ENCODE measurements at places on chromosomes 6 and 20.

GRCh38 chr6:37305841-37306425, 47.9 kb upstream of the RNF8 start:
- no peak for DNase-seq

DNA sequence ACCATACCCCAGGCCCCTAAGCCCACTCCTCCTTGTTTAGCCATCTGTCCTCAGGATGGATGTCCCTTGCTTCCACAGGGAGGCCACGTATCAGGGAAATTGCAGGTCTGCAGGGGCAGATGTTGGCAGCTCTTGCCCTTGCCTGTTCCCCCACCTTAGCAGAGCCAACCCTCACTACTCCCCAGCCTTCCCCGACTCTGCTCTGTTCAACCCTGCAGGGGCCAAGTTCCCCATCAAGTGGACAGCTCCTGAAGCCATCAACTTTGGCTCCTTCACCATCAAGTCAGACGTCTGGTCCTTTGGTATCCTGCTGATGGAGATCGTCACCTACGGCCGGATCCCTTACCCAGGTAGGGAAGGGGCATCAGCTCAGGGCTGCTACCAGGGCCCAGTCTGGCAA, 10.7 kb upstream of the TM9SF4 start:
- DNase-seq, result no peak

DNA sequence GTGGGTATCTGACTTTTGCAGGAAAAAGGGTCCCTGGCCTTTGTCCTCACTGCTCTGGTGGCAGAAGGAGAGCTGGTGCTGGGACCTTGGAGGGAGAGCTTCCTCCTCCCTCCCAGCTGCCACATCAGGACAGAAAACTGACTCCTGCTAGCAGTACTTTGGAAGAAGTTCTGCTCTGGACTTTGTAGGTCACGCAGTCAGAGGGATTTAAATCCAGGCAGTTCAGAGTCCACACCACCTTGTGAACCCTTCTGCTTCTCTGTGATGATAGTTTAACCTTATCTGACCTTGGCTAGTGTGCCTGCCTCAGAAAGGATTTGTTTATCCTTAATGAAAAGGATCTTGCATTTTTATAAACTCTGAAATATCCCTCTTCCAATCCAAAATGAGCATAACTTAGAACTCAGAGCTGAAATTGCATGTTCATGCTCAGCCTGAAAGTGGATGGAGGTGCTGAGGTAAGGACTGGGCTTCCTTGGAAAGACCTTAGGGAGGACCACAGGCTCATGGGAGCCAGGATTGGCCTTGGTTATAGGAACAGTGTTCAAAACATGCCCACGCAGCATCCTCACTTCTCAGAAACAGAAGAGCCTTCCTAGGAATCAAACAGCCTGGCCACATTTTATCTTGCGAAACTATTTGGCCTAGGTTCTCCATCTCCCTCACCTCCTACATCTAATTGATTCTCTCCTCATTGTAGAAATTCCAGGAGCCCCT, 123.9 kb upstream of the SASH1 start:
- DNase-seq, result peak; percentile 22

GRCh38 chr6:166417285-166417691, 34.5 kb upstream of the MPC1 start:
- DNase-seq, result no peak

GRCh38 chr6:167237438-167238145, 53.5 kb upstream of the UNC93A start:
- no peak for DNase-seq

- no peak for DNase-seq
These were observed 112.4 kb upstream of the ZNF217 start for GRCh38 chr20:53706008-53706465.

GRCh38 chr6:169291646-169292337, 38.1 kb upstream of the THBS2 start:
- no peak for DNase-seq

DNA sequence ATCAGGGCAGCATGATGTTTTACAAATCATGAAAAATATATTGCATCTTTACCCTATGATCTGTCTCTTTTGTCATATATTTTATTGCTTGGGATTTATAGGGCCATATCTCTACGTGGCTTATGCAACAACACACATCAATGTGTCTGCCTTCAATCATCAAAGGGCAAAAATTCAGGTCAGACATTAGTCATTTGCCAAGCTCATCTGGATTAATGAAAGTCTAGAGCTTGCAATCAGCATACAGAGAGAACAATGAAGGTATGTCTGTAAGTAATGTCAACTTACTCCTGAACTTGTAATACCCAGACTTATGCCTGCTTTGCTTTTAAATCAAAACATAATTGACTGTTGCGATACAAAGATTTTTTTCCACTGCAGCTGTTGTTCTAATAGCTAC, 282.7 kb downstream of the HAO1 start:
- DNase-seq, result no peak

- DNase-seq, result no peak
These were observed 760.9 kb upstream of the FLRT3 start for GRCh38 chr20:15098351-15098750.

- DNase-seq, result no peak
These were observed 25.1 kb upstream of the FBXO30 start for GRCh38 chr6:145839653-145840052.

- no peak for DNase-seq
These were observed 37.4 kb upstream of the SYNDIG1 start for GRCh38 chr20:24432046-24432442.

- no peak for DNase-seq
These were observed 6.2 kb downstream of the SS18L1 start for GRCh38 chr20:62149532-62150309.

DNA sequence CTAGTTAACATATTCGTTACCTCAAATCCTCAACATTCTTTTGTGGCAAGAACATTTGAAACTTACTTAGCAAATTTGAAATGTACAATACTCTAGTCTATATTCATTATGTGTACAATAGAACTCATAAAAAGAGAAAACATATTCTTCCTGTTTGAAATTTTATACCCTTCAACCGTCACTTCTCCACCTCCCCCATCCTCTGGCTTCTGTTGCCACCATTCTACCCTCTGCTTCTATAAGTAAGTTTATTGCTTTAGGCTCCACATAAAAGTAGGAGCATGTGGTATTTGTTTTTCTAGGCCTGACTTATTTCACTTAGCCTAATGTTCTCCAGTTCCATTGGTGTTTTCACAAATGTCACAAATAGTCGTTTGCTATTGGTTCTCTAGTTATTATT, 205.3 kb downstream of the TENT5A start:
- DNase-seq, result no peak

DNA sequence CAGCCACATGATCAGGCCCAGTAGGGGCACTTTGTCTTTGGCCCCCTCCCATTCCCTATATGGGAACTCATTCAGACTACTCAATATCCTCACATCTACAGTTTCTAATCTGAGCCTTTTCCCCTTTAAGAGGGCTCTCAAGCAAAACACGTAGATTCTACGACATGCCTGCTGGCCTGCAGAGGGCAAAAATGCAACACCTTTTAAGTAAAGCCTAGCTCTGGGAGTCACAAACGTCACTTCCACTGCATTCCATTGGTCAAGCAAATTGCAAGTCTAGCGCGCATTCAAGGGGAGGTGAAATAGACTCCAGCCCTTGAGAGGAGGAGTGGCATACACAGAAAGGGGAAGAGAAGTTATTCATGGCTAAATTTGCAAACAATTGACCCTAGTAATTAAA, 70.6 kb downstream of the CDC40 start:
- no peak for DNase-seq

DNA sequence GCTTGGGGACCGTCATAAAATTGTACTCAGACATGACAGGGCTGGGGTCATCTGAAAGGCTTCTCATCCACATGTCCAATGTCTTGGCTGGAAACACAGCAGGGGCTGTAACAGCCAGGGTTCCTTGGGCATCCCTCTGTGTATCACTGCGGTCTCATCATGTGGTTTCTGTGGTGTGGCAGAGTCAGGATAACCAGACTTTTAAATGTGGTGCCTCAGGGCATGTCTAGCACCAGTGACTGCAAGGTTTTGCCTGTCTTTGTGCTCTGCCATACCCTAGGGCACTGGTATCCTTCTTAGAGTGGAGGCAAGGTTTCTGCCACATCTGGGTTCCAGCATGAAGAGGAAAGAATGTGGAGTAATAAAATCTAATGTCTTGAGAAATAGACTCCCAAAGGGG, 124.2 kb downstream of the PLEKHG1 start:
- DNase-seq, result no peak

GRCh38 chr6:120826253-120826652, 508.0 kb downstream of the TBC1D32 start:
- DNase-seq, result no peak

DNA sequence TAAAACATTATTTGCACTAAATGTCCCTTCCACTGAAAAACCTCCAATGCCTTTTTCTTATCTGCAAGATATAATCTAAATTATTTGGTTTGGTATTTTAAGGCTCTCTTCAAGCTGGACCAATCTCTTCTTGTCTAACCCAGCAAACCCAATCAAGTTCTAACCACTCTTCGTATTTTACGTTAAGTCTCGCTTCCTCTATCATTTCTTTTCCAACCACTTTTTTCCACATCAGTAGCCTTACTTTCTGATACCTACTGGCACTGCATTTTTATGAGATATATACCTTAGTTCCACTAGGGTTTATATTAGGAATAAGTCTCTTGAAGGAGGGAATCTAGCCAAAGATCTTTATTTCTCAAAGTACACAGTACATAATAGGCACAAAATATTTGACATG, 19.1 kb downstream of the FBXL4 start:
- DNase-seq, result no peak

- no peak for DNase-seq
These were observed 528.4 kb downstream of the PKHD1 start for GRCh38 chr6:51559059-51559458.

- peak; percentile 84 for DNase-seq
These were observed 56.0 kb downstream of the TGM2 start for GRCh38 chr20:38108986-38109541.

- DNase-seq, result no peak
These were observed 38.7 kb upstream of the PDE10A start for GRCh38 chr6:165701564-165702354.

- DNase-seq, result no peak
These were observed 127.6 kb upstream of the TFAP2D start for GRCh38 chr6:50585441-50586330.

GRCh38 chr20:24781418-24781980, 167.6 kb upstream of the CST7 start:
- DNase-seq, result no peak

DNA sequence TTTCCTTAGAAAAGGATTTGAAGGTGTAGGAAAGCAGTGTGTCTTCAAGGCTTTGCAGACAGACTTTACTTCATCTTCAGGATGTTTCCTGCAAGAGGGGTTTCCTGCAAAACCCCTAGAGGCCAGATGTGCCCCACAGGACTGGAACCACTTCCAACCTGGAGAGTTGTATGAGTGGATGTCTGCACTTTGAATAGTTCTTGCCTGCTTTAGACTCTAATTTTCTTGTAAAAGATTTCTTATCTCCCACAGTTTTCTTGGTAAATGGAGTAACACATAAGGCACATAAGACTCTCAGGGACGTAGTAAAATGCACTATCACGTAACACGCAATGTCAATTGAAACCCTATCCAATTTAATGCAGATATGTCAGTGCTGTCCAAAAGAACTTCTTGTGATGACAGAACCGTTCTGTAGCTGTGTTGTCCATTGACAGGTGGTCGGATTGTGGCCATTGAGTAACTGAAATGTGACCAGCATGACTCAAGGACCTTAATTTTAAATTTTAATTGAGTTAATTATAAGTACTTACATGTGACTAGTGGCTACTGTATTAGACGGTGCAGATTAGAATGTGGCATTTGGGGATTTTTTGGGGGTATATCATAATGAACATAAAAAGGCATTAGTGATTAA, 118.7 kb downstream of the JARID2 start:
- no peak for DNase-seq

- DNase-seq, result no peak
These were observed 776 bp downstream of the PPIL1 start for GRCh38 chr6:36873612-36874442.

- no peak for DNase-seq
These were observed 10.4 kb upstream of the RPF2 start for GRCh38 chr6:110971468-110971867.

DNA sequence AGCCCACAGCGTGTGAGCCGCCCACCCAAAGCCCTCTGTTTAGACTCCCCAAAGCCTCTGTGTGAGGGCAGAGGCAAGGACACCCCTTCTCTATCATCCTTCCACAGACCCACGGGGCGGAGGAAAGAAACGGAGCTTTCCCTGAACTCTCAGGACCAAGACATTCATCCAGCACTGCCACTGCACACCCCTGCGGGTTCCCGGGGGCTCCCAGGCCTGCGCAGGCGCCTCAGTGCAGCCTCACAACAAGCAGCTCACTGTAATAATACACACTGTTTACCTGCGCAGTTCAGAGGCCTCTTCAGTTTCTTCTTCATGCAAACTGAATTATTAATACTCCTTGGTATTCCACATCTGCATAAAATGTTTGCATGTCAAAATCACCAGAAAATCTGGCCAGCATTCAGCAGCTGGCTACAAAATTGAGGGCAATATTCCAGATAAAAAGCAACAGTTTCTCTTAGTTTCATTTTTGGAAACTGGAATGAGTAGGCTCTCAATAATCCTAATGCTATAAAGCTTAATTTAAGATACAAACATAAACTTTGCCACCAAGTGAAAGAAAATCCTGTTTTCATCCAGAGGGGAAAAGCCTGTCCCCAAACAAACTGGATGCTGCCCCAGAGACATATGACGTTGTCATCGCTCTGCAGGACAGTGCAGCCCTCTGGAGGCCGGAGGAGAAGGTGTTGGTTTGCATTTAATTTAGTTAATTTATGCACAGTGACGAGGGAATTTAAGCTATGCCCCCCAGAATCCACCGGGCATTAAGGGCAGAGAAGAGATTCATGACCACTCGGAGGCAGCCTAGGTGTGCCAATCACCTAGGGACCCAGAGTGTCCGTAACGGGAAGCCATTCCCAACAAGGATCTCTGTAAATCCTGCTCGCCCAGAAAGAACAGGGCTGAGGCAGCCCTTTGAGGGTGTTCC, 45.3 kb downstream of the NINL start:
- peak; percentile 38 for DNase-seq

DNA sequence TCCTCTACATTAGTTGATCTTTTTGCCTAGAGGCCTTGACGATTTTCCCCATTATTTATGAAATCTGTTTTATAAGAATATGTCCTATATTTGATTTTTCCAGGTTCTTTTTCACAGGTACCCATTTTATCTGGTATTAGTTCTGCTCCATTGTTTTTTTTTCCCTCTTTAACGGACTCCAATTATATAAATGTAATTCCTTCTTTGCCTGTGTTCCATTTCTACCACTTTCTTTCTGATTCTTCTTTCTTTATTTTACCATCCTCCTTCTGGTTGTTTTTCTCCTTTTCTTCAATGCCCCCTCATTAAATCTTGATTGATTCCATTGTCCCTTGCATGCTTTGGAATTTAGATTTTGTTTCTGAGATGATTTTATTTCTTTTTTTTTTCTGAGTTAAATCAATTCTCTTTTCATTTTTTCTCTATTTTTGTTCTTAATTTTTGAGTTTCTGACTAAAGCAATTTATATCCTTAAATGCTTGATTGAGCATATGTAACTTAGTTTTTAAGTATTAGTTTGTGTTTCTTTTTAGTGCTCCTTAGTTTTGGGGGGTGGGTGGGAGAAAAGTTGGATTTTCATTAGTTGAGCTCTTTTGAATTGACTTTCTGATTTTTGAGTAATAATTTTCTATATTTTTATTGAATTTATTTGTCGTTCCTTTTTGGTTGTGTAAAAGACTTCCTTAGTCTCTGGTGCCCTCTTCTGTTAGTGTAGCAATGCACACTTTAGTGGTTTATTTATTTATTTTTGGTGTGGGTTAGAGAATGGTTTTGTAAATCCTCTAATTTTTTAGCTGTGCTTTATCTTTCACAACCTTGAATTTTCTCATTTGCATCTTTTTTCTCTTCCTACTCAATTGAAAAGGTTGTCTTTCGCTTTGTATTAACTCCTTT, 140.8 kb downstream of the FARS2 start:
- no peak for DNase-seq
